T-helper 22 cell (primary cell): ENCODE measurements at places on chromosomes 3 and 15.
A peak's percentile ranks its signal among the peaks of the same experiment; 100 is the strongest.

DNA sequence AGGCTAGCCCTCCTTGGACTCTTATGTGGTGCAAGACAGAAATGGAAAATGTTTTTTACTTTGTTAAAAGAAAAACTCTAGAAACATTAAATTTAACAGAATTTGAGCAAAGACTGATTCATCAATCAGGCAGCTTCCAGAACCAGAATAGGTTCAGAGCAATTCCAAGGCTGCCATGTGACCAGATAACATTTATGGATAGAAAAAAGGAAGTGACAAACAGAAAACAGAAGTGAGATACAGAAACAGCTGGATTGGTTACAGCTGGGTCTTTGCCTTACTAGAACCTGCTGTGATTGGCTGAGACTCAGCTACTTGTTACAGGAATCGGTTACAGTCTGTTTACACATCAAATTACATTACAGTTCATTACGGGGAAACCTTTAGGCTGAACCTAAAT lies 22.5 kb upstream of the OTOL1 start:
- no peak for DNase-seq

- no peak for DNase-seq
Measured at GRCh38 chr15:66163553-66163952, 90.0 kb downstream of the MEGF11 start.

- no peak for DNase-seq
Measured at GRCh38 chr3:50410608-50411139, 51.4 kb upstream of the TMEM115 start.

DNA sequence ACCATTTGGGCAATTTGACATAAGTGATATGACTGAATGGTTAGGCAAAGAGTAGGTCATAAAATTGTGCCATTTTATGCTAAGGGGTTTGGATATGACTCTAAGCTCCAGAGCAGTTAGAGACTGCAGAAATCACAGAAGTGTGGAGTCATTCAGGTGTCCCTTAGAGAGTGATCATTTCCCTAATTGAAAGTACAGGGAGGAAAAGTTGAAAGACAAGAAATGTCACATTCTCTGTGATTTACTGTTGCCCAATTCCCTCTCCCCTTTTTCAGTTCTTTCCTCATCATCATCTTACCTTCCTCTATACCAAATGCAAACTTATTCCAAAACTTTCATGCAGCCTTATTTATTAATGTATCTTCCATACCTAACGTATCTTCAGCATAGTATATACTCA lies 2.7 kb upstream of the GOLGB1 start:
- DNase-seq, result no peak

DNA sequence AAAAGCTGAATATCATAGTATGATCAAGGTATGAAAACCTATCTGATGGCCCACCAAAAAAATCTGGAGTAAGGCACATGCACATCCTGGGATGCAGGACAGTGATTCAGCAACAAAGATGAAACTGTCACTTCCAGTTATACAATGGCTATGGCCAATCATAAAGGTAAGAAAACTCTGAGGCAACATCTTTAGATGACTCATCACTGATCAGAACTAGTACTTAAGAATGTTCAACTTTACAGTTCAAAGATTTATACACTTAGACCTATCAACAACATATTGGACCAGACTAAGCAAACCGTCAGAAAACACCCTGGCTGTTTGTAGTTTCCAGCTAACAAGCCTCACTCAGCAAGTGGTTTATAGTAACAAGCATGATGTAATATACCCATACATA lies 21.3 kb upstream of the PLCH1 start:
- no peak for DNase-seq

- DNase-seq, result no peak
Measured at GRCh38 chr3:78887547-78888011, 880.2 kb downstream of the ROBO1 start.

- no peak for DNase-seq
Measured at GRCh38 chr3:134077649-134078161, 48.0 kb upstream of the SLCO2A1 start.

DNA sequence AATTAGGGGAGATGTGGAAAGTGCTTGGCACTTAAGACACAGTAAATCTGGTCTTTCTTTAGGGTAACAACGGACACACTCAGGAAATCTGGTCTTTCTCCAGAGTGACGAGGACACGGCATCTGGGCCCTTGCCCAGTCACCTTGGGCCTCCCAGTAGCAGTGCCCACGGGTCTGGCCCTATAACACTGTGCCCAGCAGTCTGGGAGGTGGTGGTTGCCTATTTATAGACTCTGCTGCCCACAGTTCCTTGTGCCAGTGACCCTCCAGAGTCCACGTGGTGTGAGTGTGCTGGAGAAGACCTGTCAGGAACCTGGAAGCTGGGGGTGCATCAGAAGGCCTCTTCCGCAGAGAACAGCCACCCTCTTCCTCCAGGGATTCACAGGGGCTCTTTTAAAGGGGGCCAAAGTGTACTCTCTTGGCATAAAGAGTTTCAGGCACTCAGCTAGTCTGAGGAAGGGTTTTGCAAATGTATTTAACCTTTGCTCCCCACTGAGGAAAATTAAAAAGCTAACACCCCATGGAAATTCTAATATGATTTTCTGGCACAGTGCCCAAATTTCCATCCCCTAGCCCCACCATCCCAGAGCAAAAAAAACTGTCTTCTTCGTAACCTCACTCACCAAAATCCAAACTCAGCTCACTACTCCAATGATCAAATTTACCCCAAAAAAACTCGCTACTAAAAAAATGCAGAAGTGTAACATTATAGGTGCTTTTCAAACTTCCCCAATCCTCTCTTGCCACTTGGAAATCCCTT lies 15.4 kb downstream of the WNT5A start:
- no peak for DNase-seq

- DNase-seq, result no peak
Measured at GRCh38 chr15:93987068-93987467, 244.3 kb upstream of the MCTP2 start.

- no peak for DNase-seq
Measured at GRCh38 chr3:73999501-73999900, 374.8 kb upstream of the PDZRN3 start.

GRCh38 chr3:160108362-160108761 lies 116.9 kb upstream of the C3orf80 start:
- no peak for DNase-seq

DNA sequence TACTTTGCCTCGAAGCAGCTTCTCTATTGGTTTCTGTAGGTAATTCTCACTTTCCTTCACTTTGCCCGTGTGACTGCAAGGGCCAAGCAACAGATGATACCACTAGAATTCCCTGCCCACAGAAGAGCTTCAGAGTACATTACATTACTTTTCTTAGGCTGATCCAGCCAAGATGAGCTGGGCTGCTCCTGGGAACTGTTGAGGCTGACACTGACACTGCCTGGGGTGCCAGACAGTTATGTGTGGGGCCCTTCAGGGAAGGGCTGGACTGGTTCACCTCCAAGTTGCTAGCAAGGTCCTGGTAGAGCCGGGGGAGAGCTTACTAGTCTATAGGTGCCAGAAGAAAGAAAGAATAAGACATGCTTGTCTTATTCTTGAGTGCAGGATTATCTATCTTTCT lies 19.0 kb downstream of the GORASP1 start:
- DNase-seq, result no peak

- DNase-seq, result no peak
Measured at GRCh38 chr3:152245498-152246170, 23.1 kb upstream of the MBNL1 start.

DNA sequence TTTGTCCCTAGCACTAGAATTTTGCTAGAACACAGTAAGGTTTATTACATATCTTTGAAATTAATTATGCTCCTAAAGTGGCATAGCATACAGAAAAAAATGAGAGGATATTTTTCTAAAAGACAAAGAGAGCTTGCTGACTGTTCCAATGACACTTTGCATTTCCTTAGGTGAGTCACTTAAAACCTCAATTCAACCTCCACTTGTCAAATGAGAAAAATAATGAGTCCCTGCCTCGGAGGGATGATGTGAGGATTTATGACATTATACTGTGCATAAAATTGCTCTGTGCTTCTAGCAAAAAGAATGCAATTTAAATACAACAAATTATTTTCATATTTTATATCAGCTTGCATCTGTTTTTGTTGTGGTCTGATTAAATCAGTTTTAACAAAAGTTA lies 1417.0 kb upstream of the ALCAM start:
- DNase-seq, result no peak

GRCh38 chr3:41960826-41961750 lies 815 bp downstream of the ULK4 start:
- peak; percentile 52 for DNase-seq

DNA sequence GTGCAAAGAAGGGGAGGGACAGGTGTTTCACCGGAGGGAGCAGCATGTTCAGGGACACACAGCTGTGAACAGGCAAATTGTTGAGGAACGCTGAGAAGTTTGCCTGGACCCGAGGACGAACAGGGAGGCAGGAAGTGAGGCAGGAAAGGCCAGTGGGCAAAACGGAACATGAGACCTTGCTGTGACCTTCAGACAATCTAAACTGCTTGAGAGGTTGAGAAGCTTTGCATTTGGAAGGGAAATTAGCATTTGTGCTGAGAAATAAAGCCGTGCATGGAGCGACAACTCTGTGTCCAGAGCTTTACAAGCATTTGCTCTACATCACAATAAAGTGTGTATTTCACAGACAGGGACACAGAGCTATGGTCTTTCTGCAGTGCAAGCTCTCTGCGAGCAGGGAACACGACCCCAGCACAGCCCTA lies 47.9 kb downstream of the CDC25A start:
- no peak for DNase-seq

DNA sequence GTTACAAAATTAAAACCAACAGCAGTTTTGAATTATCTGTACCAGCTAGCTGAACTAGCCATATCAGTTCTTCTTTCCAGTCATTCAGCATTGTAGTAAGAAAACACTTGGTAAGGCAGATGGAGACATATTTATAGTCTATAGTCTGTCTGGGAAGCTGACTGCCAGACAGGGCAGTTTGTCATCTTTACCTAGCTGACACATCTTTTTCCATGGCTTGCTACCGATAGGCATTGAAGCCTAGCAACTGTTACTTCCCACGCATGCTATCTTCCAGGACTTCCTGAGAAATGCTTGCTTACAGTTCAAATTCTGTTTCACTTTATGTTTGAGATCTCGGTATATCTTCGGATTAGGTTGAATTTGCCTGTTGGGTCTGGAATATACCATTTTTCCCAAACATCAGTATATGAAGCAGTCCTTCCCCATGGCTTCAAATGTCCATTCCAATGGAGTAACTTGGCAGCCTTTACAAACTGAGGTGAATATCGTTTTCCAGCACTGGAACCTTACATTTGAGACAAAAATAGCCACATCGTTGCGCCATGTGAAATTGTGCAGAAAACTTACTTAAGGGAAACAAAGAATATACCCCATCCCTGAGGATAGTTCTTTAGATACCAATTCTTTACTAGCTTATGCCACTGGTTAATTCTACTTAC lies 8.8 kb downstream of the GNL3 start:
- DNase-seq, result no peak

- DNase-seq, result no peak
Measured at GRCh38 chr3:56800832-56801661, 702 bp downstream of the ARHGEF3 start.

DNA sequence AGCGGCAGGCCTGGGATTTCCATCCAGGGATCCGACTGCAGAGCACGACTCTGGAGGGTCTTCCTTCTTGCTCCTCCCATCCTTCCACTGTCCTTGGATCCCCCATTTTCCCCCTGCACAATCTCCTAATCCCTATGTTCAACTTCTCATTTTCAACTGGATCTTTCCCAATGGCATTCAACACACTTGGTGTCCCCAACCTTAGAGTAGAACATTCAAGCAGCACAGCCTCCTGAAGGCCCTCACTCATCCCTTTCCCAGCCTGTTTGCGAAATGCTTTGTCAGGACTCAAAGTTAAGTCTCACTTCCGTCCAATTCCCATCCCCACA lies 32.3 kb downstream of the RPN1 start:
- no peak for DNase-seq

DNA sequence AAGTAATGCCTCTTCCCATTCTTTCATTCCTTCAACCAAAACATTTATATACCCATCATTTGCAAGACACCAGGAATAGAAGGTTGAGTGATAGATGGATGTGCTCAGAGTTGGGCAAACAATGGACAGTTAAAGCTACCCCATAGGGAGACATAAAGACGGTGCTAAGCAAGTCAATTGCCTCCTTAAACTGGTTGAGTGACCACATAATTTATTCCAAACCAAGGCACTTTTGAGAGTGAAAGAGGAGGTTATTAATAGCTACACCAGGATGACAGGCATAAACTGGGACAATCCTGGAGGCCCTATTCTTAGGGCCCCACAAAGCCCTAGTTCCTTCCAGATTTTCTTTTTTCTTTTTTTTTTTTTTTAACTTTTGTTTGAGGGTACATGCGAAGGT lies 21.4 kb upstream of the DYNC1LI1 start:
- no peak for DNase-seq

DNA sequence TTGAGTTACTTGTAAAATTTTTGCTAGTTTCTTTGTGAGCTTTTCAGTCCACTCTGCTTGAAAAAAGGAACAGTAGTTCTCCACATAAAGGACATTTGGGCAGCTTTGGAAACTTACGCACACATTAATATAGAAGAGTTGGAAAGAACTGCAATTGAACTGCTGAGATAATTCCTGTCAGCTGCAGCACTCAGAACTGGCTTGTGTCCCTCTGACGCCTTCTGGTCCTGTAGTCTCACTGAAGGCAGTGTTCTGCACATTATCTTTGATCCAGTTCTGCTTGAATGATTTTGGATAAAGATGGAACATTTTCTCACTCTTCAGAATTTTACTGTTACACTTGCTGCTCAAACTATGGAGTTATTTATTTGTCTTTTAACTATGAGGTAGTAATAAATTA lies 901.9 kb downstream of the OTOL1 start:
- no peak for DNase-seq

- DNase-seq, result no peak
Measured at GRCh38 chr15:66830823-66831222, 128.8 kb downstream of the SMAD6 start.

- no peak for DNase-seq
Measured at GRCh38 chr15:67812241-67812644, 13.1 kb upstream of the SKOR1 start.

DNA sequence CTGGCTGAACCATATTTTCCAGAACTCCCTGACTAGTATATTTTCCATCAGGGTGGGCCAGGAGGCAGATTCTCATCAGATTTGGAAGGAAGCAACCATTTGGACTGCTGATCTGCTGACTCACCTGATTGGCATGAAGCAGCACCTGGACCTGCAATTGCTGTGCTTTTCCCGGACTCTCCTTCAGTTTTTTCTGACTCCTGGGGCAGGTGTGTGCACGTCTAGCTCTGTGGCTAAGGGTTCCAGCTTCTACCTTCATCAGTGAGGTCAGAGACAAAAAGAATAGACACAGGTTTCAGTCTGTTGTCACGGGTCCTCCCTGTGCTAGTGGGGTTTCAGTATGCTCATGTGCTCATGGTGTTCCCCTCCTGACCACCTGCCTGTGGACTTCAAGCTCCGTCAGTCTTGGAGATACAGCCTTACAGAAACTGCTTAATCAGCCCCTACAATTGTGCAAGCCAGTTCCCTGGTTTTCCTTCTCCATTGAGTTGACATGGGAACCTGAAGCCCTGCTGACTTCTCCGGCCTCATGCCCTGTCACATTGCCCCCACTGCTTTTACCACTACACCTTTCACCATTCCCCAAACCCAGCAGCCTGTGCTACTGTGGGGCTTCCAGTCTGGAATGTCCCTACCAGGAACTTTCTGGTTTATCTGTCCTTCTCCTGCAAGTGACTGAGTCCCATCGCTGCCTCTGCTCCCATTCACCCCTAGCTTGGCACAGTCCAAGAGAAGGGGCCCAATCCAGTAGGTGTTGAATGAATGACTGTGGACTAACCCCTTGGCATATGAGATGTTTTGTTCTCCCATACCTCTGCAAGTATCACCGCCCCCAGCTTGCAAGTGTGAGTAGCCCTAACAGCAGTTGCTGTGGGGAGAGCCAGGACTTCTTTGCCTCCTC lies 31.7 kb downstream of the HMCES start:
- DNase-seq, result no peak

- DNase-seq, result no peak
Measured at GRCh38 chr15:98815207-98815606, 166.9 kb downstream of the IGF1R start.
